Immature natural killer cell (primary cell): ENCODE measurements at places on chromosomes 4 and X.

GRCh38 chrX:39998636-39999406 lies 98.9 kb downstream of the BCOR start:
- DNase-seq: no peak

DNA sequence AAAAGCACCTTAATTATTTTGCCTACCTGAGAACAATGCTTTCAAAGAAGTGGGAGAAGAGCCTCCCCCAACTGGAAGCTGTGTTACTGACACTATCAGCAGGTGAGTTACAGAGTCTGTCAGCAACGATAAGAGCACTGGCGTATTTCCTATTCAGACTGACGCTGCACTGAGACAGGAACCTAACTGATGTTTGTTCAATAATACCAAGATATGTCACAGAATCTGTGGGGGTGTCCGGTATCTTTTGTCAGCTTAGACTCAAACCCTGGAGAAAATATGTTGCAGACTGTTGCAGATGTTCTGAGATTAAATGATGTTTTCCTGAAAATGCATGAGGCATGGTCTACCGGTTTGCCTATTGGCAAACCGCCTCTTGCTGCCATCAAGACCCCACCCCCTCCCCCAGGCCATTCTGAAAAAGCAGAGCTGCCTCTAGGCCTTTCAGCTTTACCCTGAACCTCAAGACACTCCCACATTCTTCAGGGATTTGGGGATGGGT lies 115.2 kb upstream of the KIT start:
- DNase-seq: no peak

DNA sequence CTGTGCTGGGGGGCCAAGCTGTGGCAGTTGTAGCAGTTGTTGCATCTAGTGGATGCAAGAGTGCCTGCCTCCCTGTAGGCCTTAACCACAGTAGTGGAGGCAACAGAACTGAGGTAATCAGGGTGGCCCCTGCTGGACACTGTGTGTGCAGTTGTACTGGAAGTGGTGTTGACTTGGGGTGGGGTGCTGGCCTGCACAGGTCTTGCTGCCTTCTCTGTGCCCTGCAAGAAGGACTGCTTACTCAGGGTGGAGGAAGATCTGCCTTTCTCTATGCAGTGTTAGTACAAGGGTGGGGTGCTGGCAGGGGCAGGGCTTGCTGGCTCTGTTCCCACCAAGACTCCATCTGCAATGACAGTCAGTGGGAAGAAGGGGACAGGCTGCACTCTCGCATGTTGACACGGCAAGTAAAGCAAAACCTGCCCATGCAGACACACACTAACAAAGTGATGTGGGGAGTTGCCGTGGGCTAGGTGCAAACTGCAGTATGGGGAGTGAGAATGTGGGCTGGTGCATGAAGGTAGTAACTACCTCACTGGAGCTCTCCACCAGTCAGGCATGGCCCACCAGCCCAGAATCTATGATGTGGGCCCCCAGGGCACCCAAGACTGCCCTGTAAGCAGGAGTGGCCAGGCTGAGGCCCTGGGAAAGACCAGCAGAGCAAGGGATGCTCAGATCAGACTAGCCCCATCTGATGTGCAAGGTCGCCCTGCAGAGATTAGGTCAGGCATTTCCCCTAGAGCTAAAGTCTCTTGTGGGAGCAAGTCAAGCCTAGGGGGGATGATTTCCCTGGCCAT lies 594.9 kb downstream of the TECRL start:
- no peak for DNase-seq

DNA sequence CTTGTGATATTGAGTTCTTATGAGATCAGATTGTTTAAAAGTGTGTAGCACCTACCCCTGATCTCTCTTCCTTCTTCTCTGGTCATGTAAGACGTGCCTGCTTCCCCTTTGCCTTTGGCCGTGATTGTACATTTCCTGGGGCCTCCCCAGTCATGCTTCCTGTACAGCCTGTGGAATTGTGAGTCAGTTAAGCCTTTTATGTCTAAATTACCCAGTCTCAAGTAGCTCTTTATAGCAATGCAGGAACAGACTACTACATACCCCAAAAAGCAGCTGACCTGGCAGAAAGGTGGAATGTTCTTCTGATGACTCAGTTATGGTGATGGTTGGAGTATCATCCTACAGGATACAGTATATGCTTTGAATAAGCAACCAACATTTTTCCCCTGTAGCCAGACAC lies 11.4 kb upstream of the MCUB start:
- DNase-seq: no peak

GRCh38 chr4:31613946-31614623 lies 893.9 kb downstream of the PCDH7 start:
- DNase-seq: no peak

DNA sequence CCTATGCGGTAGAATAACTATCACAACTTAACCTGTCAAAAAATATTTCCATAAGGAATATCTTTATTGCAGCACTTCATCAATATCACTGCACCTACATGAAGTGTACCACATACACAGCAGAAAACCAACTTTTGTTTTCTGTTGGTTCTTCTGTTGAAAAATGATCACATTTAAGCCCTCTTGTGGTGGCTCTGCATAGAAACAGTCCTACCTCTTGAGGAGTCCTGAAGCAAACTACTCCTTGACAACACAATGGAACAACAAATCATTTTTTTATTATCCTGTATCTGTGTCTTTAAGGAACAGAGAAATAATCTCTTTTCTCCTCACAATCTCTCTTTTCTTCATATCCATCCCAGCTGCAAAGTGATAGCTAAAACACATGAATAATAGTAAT lies 39.8 kb upstream of the ATOH1 start:
- no peak for DNase-seq

DNA sequence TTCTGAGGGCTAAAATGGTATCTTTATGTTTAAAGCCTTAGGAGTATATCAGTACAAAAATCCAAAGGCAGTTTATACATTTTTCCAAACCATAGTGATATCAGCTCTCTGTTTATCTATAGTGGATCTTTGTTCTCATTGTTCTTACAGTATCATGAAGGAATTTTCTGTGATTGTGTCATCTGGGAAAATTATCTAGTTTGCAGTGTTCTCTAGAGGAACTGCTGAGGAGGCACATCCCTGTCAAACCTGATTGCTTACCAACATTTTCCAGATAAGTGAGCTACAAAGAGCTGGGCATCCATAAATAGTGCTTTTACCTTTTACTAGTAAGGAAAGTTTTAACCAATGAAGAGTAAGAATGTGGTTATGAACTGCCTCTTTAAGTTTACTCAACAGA lies 44.9 kb upstream of the SLC25A31 start:
- DNase-seq: no peak

DNA sequence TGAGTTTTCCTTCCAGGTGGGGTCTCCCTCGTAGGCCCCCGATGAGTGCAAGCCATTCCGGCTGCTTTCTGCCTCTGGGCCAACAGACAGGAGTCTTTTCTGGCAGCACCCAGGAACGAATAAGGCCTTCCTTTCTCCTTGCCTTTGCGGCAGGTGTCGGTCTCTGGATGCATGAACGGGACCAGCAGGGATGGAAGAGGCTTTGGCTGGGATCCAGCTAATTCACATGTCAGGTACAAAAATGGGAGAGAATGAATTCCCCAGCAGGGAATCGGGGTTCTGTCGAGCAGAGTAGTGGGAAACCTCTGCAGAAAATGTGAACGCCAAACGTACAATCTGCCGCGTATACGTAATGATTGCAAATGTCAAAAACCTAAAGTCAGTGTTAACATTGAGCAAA lies 146.1 kb upstream of the TBL1X start:
- DNase-seq: no peak

DNA sequence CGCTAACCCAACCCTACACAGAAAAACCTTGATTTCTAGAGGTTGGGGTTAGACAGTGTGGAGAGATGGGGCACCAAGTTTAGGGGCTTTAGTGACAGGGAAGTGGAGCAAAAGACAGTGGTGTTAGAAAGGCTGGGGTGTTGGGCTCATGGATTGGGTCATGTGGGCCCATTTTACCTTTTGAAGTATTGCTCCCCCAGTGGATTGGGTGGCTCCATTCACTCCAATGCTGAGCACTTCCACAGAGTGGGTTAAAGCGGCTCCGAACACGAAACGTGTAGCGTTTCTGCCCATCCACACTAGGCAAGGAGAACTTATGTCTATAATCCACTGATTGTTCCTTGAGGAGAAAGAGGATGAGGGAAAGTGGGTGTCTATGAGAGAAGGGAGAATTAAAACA lies 2.3 kb downstream of the IL2RG start:
- DNase-seq: no peak

- DNase-seq: no peak
Measured at GRCh38 chr4:1983846-1984405, 24.8 kb downstream of the NELFA start.

DNA sequence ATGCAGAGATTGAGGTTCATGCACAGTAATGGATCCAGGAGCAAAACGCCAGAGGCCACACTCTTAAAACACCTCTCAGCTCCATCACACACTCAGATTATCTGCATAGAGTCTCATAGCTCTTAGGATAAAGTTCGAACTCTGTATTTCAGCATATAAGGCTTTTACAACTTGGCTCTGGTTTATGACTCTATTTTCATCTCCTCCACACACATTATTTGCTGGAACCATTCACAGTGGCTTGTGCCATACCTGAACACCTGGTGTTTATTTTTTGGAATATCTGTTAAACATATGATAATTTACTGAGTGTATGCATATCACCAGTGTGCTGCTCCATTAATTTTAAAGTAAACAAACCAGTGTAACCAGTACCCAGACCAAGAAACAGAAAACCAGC lies 27.2 kb downstream of the RASL11B start:
- DNase-seq: no peak

DNA sequence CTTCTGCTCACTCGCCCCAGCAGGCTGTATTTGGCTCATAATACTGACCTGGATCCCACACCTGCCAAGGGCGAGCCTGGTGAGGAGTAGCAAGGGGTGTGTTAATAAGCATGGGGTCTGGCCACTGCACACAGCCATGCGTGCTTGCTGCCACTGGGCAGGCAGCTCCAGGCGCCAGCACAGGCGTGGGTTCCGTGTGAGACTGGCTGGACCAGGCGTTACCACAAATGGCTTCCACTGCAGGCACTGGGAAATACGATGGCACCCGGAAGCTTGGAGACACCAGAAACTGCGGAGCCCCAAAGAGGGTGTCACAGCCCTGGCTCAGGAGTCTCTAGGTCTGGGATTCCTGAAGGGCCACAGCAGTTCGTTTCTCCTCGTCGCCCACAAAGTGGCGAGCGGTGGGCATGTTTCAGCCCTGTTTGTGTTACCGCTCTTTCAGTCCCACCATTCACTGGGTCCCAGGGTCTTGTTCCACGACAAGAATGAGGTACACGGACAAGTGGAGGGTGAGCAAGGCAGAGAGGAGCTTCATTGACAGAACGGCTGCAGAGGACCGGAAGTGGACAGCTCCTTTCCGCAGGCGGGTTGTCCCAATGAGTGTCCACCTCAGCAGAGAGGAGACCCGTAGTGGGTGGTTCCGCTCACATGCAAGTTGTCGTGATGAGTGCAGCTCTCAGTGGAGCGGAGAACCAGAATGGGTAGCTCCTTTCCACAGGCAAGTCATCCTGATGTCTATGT lies 428.9 kb downstream of the EPHA5 start:
- DNase-seq: no peak

DNA sequence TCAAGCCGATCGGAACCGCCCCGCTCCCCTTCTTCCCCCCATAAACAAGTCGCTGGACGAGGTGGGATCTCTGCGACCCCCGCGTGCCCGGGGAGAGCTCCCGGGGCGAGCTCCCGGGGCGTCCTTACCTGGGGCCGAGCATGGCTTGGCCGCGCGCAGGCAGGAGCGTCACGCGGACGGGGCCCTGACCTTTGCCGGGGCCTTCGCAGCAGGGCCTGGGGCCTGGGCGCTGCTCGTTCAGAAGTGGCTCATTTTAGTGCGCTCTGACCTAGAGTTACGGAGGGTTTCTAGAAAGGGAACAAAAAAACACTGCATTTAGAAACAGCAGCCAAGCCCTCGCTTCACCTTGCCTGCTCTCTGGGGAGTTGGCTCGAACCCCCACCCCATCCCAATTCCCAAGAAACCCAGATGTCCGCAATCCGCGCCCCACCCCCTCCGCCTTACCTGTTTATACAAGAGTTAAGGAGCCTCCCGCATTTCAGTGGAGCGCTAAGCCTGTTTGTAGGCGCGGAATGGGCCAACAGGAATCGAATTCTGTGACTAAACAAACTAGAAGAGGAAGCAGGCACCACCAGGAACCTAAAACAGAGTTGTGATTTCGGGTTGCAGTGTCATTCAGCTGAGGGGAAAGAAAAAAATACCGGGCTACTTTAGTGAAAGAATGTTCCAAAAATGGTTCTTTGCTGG lies 814 bp upstream of the RBM47 start:
- no peak for DNase-seq

DNA sequence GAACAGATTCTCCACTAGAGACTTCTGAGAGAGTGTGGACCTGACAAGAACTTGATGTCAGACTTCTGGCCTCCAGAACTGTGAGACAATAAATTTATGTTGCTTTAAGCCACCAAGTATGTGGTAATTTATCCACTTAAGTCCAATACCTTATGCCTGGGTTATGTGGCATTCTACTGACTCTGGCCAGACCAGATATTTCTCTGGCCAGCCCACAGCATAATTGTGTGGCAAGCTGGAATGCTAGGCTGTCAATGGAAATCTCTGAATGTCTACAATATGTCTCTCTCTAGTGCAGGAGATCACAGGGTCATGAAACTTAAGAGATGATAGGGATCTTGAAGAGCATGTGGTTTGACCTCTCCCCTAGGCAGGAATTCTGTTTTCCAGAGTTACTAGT lies 251.0 kb downstream of the ZNF674 start:
- DNase-seq: no peak

GRCh38 chr4:61517144-61517543 lies 317.0 kb downstream of the ADGRL3 start:
- DNase-seq: no peak

DNA sequence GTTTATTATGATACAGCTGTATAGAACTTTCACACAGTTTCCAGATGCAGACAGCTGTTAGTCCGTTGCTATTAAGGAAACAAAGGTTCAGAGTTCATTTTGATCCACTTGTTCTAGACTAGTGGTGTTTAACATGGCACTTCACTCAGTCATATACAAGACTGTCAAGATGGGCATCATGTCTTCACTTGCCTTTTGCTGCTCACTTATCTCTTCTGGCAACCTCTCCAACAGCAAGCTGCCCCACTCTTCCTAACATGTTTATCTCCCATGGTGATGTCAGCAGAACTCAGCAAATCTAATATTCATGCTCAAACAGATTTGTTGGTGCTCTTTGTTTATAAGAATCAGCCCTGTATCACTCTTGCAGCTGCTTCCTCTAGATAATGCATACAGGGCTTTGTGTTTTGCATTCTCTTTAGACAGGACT lies 236.2 kb upstream of the HAND2 start:
- DNase-seq: no peak

- no peak for DNase-seq
Measured at GRCh38 chrX:350148-350533, 31.5 kb upstream of the GTPBP6 start.

GRCh38 chrX:104310657-104311254 lies 56.0 kb upstream of the ESX1 start:
- DNase-seq: no peak
